ENCODE measurements at places on chromosomes 3 and 15.

DNA sequence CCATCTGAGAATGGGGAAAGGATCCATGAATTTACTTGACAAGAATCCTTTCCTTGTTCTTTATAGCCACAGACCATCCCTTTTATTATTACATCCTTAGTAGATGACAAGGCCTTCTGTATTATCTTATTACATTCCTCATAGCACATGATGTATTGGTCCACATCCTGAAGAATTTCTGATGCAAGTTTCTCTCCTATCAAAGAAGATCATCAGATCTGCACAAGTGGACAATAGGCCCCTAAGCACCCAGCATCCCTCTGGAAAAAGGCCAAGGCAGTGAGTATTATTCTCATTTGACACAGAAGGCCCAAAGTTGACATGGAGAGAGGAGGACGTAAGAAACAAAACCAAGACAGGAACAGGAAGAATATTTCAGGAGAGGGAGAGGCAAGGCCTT is 31.4 kb downstream of the MYL3 start:
- no peak for ATAC-seq

DNA sequence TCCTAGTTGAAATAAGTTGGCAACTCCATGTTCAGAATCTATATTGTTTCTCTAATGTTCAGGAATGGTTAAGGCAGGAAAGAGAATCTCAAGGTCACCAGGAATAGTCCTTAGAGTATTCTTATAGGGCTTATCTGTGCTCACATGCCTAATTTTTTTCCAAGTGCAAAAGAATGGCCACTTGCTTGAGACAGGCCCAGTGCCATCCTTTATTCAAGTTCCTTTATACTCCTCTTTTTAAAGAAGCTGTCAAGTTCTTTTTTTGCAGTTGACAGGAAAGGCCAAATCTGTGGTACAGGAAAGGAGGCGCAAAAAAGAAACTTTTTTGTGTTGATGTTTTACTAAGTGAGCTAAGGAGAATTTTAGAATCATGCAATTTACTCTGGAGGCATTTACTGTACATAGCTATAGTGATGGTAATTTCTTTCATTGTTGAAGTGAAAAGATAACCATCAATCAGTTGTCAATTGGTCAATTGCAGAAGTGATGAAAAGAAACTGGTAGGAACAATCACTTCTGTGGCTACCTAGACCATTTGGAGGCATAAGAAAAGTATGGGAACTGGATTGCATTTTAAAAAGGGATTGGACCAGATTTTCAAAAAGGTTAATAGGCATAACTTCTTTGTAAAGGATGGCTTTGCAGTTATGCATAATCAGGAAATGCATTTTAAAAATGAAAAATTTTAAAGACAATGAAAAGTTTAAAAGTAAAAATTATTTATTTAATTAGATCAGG is 102.5 kb upstream of the SOX2 start:
- ATAC-seq = no peak

- no peak for ATAC-seq
Observed at GRCh38 chr3:80215191-80215590, 447.4 kb upstream of the ROBO1 start.

- no peak for ATAC-seq
Observed at GRCh38 chr3:160886421-160886820, 130.4 kb downstream of the PPM1L start.

DNA sequence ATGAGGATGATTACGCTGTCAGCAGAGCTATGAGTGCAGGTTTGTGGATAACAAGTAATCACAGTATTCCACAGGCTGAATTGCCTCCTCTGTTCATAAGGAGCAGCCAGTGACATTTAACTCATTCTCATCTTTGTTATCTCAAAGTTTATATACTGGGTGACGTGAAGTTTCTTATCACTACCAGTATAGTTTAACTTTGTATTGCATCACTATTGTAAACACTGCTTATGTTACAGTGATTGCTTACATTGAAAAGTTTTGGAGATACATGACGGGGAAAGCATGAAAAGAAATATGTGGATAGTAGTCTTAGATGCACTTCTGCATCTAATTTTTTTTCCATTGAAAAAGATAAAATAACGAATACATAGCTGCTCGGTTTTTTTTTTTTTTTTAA is 429.7 kb downstream of the VGLL3 start:
- ATAC-seq = no peak

- ATAC-seq = no peak
Observed at GRCh38 chr3:192844836-192845525, 72.7 kb downstream of the MB21D2 start.

- no peak for ATAC-seq
Observed at GRCh38 chr3:18841422-18842343, 306.6 kb upstream of the KCNH8 start.

GRCh38 chr15:64443747-64444621 is 16.4 kb upstream of the ZNF609 start:
- ATAC-seq = peak; percentile 91

GRCh38 chr15:58396181-58396580 is 35.6 kb upstream of the LIPC start:
- no peak for ATAC-seq

GRCh38 chr15:71092056-71092600 is 23.1 kb upstream of the THSD4 start:
- no peak for ATAC-seq

DNA sequence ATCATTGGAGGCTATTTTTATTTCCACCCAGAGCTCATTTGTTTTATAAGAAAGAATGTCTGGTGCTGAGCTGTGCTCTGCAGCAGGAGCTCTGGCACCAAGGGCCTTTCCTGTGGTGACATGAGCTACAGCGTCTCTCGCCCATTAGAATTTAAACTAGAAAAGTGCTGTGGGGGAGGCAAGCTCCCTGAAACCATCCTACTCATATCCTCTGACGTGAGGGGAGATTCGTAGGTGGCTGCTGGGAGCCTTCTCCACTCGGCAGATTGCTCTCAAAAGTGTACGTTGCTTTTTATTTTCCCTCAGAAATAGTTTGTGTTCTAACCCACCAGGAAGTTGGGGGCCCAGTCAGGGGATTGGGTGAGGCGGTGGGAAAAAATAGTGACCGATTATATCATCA is 76.3 kb upstream of the ARHGEF3 start:
- ATAC-seq = peak; percentile 91

Data from activated CD4-positive, CD25-positive, alpha-beta regulatory T cell treated with anti-CD3 and anti-CD28 coated beads, Interleukin-2, amount 50 U/mL, for 24 hours (primary cell).